Effector memory CD8-positive, alpha-beta T cell (primary cell): ENCODE measurements at places on chromosomes 5 and 9.

DNA sequence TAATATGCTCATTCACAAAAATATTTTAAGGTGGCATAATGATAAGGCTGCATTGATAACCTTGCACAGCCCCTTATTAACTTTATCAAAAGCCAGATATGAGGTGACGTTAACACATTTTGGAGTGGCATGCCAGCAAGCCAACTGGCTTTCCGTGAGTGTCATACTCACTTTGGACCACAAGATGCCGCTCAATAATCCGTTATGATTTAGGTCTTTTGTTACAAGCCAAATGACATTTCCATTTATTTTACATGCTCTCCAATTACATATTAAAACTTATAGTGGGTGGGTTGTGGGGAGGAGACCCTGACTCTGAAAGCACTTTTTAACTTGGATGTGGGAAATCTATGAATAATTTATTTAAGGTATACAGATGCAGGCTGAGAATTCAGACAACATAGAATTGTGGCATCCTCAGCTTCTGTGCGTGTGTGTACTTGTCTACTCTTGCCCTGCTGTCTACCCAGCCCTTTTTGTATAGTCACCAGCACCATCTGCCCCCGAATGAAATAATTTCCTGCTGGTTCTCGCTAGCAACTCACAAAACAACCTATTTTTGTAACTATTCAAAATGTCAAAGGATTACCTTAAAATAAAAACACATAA, 305.1 kb downstream of the PSAT1 start:
- DNase-seq = no peak

- no peak for DNase-seq
These were observed 145.4 kb upstream of the EGFLAM start for GRCh38 chr5:38112938-38113337.

GRCh38 chr5:71996789-71997188, 110.5 kb upstream of the MAP1B start:
- no peak for DNase-seq

DNA sequence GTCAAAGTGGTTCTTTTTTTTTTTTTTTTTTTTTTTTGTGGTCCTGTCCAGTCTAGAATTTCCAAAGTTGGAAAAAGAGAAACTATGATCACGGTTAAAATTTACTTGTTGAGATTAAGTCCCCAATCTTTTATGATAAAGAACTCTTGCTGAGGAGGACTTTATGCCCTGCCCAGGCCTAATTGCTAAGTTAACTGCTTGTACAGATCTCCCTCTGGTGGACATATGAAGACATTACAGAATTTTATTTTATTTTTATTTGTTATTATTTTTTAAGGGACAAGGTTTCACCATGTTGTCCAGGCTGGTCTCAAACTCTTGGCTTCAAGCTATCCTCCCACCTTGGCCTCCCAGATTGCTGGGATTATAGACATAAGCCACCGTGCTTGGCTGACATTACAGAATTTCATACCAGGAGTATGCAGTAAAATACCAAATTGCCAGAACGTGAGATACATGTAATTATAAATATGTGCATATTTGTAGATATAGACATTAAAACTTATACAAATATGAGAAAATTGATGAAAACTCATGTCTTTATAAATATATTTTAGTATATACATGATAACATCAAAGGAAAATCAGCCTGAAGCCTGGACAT, 91.2 kb downstream of the RFK start:
- DNase-seq = no peak

- no peak for DNase-seq
These were observed 3.3 kb downstream of the SPARC start for GRCh38 chr5:151683444-151683843.

GRCh38 chr5:65144136-65144871, 337.4 kb downstream of the ADAMTS6 start:
- DNase-seq = no peak

DNA sequence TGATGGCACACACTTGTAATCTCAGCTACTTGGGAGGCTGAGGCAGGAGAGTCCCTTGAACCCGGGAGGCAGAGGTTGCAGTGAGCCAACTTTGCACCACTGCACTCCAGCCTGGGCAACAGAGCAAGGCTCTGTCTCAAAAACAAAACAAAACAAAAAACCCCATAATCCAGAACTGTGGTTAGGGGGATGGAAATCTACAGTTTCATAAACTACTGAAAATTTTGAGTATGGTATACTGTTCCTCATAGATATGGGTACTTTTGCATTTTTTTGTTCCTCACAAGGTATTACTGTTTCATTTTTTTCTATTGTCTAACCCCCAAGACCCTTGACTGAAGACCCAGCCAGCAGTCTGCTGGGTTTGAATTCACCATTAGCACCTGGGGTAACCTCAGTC, 52.2 kb upstream of the MAP3K1 start:
- no peak for DNase-seq

- no peak for DNase-seq
These were observed 229.9 kb downstream of the PIK3R1 start for GRCh38 chr5:68445257-68446069.

DNA sequence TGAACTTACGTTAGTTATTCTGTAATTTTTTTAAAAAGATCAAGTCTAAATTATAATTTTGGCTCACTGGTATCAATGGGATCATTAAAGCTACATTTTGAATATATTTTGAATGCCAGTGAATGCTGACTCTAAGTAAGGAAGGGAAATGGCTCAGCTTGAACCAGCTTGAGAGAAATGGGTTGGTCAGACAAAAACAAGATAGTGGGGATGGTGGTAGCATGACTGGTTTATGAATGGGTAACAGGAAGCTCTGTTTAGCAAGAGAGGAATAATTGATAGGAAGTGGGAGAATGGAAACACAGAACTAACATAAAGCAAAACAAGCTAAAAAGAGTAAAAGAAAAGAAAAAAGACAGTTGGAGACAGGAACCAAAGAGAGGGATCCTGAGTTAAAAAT, 220.2 kb downstream of the ADAMTS6 start:
- no peak for DNase-seq

DNA sequence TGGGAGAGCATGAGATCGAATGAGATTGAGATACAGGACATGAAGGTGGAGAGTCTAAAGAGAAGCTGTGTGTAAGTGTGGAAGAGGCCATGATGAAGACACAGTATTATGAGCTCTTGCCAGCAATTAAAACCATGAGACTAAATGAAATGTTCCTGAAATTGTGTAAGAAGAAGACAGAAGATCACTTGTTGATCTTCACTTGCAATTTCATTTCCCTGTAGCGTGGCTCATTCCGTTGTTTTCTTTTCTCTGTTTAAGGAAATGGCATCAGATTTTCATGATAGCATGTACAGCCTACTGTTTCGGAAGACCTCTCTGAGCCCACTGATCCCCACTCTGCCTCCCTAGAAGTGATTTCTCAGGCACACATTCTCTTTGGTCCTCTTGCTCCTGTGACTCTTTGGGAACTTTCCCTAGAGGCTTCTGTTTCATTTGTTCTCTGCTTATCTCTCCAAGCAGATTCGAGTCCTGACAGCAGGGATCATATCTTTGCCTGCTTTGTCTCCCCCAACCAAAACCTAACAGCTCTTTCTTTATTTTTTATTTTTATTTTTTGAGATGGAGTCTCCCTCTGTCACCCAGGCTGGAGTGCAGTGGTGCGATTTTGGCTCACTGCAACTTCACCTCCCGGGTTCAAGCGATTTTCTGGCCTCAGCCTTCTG, 16.8 kb downstream of the PIP5K1B start:
- DNase-seq = no peak

- DNase-seq = no peak
These were observed 290.6 kb downstream of the PIK3R1 start for GRCh38 chr5:68505917-68506860.

- DNase-seq = no peak
These were observed 38.9 kb upstream of the FOXB2 start for GRCh38 chr9:76980566-76980965.

GRCh38 chr5:139105621-139106071, 92.5 kb downstream of the SIL1 start:
- DNase-seq = no peak

- DNase-seq = no peak
These were observed 253.0 kb downstream of the ICE1 start for GRCh38 chr5:5675511-5675910.

DNA sequence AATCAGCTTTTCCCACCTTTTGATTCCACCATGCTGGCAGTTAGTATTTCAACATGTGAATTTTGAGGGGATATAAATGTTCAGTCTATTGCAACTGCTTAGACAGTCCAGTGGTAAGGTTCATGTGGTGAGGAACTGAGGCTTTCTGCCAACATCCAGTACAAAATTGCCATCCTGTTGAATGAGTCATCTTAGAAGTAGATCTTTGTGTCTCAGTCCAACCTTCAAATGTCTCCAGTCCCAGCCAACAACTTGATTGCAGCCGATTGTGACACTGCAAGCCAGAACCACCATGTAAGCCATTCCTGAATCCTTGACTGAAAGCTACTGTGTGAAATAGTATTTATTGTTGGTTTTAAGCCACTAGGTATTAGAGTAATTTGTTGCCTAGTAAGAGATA, 331.5 kb upstream of the GRIN3A start:
- no peak for DNase-seq

GRCh38 chr9:103821115-103821514, 273.0 kb upstream of the SMC2 start:
- DNase-seq = no peak

GRCh38 chr5:157535042-157535865, 40.3 kb downstream of the ADAM19 start:
- DNase-seq = no peak

DNA sequence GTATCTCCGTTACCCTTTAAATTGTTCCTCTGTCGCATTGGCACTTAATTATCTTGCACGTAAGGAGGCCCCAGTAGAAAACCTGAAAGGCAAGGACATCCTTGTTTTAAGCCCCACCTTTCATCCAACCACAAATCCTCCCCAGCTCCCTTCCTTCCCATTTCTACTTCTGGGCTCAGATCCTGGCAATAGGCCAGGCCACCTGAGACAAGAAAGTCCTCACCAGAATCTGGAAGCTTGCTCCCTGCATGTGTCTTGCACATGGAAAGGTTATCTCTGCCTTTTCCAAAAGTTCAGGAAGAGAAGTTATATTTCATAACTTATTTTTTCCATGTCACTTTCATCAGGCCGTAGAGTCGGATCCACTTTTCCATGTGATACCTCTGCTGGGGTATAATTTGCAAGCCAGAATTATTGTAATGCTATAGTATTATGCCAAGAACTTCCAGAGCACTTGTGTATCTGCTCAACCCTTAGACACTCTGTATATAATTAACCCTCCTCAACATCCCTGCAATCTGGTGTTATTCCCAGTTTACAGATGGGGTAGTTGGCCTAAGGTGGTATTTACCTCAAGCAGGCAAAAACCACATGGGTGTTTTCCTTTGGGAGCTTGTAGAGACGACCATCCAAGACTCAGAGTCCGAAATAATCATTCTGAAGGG, 2.6 kb upstream of the SHB start:
- no peak for DNase-seq

GRCh38 chr5:118098716-118099115, 889.6 kb downstream of the DTWD2 start:
- DNase-seq = no peak

- no peak for DNase-seq
These were observed 346.7 kb upstream of the SMARCA2 start for GRCh38 chr9:1668441-1668840.

GRCh38 chr9:121299467-121300282, 31.7 kb downstream of the GSN start:
- DNase-seq = no peak

DNA sequence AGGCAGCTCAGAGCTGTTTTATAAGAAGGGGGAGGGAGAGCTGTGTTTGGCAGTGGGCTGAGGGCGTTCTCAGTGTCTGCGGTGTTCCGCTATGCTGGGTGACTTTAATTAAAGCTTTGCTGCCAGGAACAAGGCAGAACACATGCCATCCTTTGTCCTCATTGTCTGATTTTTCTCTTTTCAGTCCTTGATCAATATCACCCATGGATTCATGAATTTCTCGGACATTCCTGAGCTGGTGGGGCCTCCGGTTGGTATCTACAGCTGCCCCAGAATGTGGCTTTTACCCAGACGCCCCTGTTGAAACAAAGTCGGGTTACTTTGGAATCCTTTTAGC, 66.5 kb upstream of the TGFBR1 start:
- DNase-seq = no peak
